NCI-H526 (cell line): ENCODE measurements at places on chromosomes 6 and 20.

DNA sequence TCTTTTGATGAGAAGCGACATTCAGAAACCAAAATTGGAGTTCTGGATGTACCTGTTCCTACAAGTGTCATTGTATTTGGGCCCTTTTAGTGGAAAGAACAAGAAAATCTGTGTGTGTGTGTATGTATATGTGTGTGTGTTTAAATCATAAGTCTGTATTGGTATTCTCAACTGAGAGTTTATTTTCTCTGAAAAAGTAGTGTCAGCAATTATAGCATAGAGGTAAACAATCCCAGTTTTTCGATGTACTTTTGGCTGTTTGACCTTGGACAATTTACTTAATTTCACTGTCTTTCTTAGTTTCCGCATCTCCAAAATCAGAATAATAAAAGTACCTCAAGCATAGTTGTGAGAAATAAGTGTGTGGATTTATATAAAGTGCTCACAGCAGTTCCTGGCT is 57.2 kb downstream of the EYA4 start:
- DNase-seq, result no peak

DNA sequence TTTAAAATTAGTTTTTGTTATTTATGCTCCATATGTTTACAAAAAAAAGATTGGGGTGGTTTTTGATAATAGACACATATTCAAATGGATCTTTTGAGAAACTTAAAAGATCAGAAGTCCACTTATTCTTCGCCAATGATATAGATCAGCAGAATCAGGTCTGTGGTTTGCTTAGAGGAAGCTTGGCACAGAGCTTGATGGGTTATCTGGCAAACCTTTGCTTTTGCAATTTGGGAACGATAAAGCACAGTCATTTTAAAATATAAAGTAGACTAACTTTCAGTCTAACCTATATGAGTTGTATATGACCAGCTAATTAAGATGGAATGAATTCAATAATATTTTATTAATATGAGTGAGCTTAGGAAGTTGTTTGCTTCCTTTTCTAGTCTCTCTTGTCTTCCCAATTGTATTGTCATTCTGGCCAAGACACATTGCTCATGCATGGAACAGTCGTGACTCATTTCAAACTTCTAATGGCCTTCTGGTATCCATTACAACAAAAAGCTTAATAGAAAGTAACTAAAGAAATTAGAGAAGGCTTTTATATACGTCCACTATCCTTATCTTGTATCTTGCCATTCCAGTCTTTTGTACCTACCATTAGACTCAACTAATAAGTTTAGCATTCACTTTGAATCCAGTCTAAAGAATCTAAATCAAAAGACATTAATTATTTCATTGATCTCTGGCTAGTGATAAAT is 118.7 kb downstream of the TBX18 start:
- DNase-seq, result no peak

DNA sequence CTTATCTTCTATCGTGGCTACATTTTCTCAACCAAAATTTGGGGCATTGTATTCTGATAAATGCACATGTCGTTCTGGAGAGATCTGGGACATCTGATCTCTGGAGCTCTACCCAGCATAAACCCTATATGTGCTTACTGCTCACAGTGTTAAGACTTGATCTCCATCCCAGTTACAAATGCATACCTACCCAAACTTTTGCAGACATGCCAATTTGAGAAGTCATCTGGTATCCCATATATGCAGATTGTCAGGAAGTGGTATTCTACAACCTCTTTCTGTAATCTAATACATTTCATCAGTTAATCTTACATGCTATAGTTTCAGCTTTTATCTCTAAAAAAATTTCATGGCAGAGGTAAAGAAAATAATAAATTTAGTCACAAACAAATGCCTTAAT is 11.2 kb downstream of the BAG2 start:
- DNase-seq, result no peak

DNA sequence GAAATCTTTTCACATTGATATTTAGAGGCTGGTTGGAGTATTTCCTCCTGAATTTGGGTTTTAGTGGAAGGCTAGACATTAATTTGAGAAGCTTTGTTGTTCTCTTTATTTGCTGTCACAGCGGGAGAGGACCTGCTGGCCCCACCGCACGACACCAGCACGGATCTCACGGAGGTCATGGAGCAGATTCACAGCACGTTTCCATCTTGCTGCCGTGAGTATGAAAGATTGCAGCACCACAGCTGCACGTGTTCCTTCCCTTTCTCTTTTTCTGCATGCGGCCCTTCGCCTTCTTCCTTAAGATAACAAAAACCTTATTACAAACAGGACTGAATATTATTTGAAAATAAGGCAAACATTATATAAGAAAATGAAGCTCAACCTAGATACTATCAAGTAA is 555.5 kb downstream of the UTRN start:
- no peak for DNase-seq

- no peak for DNase-seq
Observed at GRCh38 chr6:132995009-132995408, 180.6 kb downstream of the RPS12 start.

- DNase-seq, result no peak
Observed at GRCh38 chr20:43857932-43858331, 56.7 kb upstream of the TOX2 start.

- DNase-seq, result no peak
Observed at GRCh38 chr20:19022791-19023448, 189.5 kb upstream of the SLC24A3 start.

DNA sequence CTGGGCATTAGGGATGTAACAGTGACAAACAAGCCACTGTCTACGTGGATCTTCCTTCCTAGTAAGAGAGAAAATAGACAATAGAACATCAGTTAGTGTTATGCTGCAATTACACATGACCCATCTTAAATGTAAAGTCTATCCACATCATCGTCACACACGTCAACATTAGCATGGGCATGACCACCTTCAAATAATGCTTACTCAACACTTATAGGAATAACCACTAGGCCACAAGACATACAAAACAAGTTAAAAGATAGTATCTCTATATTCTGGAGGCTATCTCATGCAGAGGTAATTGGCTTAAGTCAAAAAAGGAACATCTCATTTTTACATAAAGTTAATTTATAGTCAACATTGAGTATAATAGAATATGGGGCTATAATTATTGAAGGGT is 156.5 kb downstream of the MOXD1 start:
- DNase-seq, result no peak

DNA sequence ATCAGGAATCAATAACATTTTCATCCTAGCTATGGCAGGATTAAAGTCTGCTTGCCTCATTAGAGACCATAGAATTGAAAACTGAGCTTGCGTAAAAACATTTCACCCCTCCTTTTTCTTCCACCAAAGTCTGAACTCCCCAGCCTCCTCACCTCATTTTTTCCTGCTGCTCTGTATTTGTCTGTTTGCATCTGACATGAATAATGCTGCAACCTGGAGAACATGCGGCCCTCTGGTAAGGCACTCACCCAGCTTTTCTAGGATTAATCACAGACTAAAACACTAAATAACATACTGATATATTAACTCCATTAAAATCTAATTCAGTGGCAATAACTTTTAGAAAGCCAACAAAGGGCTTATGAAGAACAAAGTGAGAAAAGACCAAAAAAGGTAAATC is 677.7 kb upstream of the NRSN1 start:
- no peak for DNase-seq

- no peak for DNase-seq
Observed at GRCh38 chr6:81878479-81878878, 126.0 kb upstream of the TENT5A start.
